ENCODE measurements at places on chromosomes 16 and 17.

- DNase-seq = no peak
Measured at GRCh38 chr16:10738231-10739077, 5.2 kb upstream of the NUBP1 start.

DNA sequence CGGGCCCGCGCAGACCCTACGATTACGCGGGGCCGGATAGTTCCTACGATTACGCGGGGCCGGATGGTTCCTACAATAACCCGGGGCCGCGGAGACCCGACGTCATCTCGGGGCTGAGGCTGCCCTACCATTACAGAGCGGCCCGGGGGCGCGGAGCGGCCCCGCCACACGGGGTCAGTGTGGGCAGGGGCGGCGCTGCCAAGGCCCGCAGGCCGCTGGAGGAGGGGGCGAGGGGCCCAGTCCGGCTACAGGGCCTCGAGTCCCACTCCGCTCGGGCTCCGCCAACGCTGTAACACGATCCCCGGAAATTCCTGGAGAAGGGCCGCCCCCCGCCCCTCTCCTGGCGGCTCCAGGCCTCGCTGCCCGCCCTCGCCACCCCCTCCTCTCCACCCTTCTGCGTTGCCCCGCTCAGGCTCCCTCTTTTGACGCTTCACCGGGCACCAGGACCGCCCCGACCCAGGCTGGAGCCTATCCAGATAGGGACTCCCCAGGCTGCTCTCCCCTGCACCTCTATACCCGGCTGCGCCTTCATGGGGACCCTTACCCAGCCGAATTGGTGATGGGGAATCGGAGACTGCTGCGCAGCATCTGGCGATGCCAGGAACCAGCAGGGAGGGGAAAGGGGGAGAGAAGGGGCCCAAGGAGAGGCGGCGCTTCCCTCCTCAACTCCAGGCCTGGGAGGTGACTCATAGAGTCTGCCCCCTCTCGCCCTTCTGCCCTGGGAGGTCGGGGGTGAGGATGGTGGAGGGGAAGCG is at the start of gene RAB34:
TSS of gene RAB34 (minus strand) at position 291 of the 755 bp plus-strand sequence. CDS start 602 bp downstream, outside the sequence.
- peak; percentile 96 for DNase-seq

- no peak for DNase-seq
Measured at GRCh38 chr17:36008998-36009665, 7.8 kb upstream of the CCL15 start.

- no peak for DNase-seq
Measured at GRCh38 chr17:76925441-76925891, 57.3 kb downstream of the MGAT5B start.

DNA sequence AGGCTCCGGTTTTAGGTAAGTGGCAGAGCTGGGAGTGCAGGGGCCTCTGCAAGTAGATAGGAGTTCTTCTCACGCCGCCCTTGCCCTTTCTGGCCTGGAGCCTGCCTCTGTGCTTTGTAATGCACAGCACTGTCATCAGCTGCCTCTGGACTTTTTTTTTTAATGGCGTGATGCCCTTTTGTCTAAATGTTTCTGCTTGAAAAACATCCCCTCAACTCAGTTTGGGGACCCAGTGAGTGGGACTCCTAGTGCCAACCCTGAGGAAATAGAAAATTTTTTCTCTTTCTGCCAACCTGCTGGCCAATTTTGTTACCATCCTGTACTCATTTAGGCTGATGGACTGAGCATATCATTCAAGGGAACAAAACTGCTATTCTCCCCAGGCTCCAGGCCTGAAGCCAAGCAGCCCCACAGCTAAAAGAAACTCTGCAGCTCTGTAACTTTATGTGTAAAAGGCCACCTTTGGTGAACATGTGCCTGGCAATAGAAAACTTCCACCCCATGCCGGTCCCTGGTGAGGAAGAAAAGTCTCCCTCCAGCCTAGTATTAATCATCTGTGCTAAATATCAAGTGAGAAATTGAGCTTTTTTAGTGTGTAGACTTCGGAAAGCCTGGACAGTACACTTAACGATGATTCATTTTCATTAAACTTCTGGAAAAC is 22.5 kb downstream of the SLC6A2 start:
- DNase-seq = no peak
